ENCODE measurements at places on chromosomes 12 and 14.

- DNase-seq, result no peak
Observed at GRCh38 chr14:44988694-44989093, 26.7 kb downstream of the TOGARAM1 start.

DNA sequence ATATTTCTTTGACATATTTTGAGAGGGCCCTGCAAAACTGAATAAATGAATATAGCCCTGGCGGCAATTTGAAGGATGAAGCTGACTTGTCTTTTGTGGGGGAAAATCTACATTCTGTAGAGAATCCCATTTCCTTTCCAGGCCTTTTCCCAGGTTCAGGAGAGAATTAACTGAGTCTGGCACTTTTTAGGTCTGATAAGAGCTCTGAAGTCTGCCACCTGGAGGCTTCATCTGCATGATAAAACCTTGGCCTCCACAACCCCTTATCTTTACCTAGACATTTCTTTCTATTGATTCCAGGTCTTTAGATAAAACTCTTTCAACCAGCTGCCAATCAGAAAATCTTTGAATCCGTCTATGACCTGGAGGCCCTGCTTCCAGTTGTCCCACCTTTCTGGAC is 299.4 kb downstream of the ETNK1 start:
- no peak for DNase-seq

DNA sequence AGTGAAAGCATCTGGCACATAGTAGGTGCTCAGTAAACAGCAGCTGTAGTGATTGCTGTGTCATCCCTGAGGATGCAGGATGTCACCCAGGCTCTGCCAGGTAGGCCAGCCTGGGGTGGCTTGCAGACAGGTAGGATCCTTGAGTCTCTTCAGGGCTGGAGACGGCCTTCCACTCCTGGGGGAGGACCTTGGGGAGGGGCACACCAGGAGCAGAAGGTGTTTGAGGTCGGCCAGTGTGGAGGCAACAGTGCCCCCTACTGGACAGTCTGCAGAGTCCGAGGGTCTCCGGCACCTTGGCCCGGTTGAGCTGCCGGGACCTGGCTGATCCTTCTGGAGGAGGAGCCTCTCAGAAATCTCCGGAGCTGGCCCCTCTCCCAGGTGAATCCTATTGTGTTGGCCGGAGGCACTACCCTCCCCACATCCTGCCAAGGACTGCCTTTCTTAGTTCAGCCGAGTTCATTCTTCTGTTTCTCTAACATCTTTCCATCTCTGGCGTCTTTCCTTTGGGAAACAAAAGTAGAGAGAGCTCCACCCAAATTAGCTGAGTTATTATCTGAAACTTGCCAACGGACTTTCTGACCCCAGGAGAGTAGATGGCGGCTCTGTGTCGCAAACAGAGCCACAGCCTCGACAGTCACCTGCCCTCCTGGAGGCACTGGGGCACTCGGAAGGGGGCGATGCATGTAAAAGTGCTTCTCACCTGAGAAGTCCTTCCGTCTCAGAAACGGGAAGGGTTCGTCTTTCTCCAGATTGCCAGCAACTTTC is 41.8 kb upstream of the CLMN start:
- DNase-seq, result peak; percentile 4

DNA sequence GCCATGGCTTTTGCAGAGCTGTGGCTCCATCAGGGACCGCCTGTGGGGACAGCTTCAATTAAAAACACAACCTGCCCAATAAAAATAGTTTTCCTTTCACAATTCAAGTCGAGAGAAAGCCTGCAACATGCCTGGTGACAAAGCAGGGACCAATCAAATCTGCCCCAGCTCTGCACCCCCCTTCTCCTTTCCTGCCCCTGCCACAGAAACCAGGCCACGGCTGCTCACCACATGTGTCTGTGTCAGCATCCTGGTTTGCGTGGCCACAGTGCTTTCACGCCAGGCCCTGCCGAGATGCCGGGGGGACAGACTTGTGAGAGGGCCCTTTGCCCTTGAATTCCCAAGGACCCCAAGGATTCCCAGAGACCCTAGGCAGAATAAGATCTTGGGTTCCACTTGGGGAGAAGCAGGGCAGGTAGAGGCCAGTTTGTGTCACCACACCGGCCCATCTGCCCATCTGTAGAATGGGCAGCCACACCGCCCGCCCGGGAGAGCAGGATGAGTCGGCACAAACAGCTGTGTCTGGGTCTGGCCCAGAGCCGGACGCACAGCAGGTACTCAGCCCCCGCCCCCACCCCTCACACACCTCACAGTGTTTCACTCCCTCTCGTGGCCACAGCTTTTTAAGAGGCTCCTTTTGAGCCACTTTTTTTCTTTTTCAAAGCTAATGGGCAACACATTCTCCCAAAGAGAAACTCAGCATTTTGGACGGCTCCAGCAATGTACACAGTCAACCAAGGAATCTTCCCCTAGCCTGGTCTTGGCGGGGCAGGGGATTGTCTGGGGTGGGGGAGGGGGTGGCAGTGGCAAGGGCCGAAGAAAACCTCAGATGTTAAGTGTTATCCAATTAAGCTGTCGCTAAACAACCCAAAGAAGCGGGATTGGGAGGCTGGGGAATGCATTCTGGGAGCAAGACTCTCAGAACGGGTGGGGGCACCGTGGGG is 41.5 kb downstream of the BCL11B start:
- peak; percentile 85 for DNase-seq

DNA sequence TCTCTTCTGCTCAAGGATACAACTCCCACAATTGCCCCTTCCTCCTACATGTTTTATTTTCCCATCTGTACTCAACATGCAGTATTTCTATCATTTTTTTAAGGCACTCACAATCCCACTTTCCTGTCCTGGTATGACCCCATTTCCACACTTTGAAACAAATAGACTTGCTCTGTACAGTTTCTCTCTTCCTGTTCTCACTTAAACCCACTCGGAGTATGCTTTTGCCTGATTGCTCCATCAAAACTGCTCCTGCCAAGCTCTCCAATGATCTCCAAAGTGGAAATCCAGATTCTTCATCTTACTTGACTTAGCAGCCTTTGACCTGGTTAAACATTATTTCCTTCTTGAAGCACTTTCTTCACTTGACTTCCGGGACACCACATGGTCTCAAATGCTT is 384.5 kb downstream of the SEC23A start:
- no peak for DNase-seq

GRCh38 chr12:45601390-45601789 is 128.1 kb upstream of the ARID2 start:
- no peak for DNase-seq

GRCh38 chr12:52155048-52155868 is 36.6 kb downstream of the KRT80 start:
- DNase-seq, result peak; percentile 34

GRCh38 chr12:6262211-6262610 is 48.3 kb upstream of the PLEKHG6 start:
- DNase-seq, result no peak

DNA sequence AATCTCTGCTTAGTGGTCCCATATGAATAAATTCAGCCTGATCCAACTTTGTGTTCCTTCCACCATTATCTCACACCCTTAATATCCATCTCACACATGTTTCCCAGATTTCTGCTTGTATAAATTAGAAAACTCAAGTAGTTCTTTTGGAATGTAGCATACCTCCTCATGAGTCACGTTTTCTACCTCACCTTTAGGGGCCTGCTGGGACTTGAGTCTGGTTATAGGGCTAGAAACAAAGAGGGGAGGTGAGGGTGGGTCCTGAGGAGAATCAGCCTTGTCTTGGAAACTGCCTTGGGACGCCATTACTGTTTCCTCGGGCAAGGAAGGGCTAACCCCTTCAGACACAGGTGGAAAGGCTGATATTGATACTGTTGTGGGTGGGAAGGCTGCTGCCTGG is 51.1 kb downstream of the EMP1 start:
- no peak for DNase-seq

DNA sequence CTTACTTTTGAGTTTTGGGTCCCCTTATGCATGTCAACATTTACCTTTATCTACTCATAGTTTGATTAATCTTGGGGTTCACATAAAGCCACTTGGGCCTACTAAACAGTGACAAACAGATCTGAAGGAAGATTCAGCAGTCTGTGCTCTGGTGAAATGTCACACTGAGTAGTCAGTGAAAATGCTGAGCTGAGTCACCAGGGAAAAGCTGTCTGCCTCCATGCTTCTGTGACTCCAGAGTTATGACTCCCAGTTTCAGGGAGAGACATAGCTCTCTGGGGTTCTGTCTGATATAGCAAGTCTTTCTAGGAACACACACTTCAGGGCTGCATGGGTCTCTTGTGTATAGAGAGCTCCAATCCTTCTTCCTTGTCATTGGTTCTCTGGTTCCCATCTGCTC is 406.3 kb upstream of the FAR2 start:
- DNase-seq, result no peak

DNA sequence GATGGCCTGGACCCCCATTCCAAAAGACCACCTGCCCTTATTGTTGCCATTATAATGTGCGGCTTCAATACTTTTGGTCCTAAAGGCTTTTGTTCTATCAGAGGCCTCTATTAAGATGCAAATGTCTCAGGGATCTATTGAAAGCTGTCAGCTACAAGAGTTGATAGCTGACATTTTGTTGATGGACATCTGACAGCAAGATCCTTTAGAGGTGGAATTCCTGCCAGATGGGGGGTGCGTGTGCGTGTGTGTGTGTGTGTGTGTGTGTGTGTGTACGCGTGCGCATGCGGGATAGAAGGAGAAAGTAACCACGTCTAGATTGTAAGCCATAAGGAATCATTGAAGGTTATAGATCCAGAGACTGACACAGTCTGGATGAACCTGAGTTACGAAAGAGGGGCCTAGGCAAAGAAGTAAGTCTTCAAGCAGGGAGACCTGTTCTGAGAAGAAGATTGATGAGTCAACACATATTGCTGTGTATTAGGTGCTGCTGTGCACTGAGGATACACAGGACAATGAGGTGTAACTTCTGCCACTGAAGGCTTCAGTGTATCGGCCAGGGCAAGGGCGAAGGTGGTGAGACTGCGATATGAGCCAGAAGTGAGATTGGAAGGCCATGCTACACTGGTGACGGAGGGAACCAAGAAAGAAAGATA is 89.2 kb downstream of the PRMT8 start:
- no peak for DNase-seq

DNA sequence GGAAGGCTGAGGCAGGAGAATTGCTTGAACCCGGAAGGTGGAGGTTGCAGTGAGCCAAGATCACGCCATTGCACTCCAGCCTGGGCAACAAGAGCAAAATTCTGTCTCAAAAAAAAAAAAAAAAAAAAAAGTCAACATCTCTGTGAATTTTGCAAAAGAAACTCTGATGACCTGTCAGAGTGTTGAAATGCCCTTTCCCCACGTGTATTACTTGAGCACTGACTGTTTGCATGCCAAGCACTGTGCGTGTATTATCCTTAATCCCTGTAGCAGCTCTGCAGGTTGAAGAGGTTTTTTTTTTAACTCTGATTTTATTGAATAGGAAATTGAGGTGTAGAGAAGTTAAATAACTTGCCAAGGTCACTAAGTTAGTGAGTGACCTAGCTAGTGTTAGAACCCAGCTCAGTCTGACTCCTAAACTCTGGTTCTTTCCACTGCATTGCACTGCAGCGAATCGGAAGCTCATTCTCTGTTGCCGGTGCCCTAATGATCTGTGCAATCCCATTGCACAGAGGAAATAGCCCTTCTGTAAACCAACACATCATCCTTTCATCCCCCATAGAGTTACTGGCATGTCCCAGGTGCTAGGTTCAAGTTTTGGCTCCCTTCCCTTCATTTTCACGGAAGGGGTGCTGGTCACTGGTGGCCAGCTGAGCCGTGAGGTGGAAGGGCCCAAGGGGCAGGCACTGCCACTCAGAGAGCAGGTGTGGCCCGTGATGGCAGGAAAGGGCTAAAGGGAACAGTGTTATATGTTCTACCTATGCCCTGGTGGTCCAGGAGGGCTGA is 122.3 kb downstream of the EML1 start:
- no peak for DNase-seq

GRCh38 chr14:64775081-64775777 is 71.0 kb downstream of the PLEKHG3 start:
- no peak for DNase-seq

GRCh38 chr14:40656311-40656710 is 950.4 kb upstream of the LRFN5 start:
- DNase-seq, result no peak

GRCh38 chr12:9730591-9730990 is 2.3 kb downstream of the CLECL1 start:
- no peak for DNase-seq

DNA sequence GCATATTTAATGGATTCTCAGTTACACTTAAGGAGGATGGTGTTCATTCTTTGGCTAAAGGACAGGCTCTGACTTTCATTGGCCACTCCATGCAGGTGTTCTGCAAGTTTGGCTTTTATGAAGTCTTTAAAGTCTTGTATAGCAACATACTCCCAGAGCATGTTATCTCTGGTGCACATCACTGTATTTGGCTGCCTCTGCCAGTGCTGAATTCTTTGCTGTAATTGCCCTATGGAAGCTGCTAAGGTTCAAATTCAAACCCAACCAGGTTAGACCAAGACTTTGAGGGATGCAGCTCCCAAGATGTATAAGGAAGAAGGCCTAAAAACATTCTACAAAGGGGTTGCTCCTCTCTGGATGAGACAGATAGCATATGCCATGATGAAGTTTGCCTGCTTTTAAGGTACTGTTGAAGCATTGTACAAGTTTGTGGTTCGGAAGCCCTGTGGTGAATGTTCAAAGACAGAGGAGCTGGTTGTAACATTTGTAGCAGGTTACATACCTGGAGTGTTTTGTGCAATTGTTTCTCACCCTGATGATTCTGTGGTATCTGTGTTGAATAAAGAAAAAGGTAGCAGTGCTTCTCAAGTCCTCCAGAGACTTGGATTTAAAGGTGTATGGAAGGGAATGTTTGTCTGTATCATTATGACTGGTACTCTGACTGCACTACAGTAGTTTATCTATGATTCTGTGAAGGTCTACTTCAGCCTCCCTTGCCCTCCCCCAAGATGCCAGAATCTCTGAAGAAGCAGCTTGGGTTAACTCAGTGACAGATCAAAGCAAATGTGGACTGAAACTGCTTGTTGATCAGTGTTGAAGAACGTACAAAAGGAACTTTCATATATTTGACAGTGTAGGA is 19.4 kb downstream of the TMEM116 start:
- no peak for DNase-seq

Measured in T-helper 9 cell (primary cell).